ENCODE measurements at places on chromosomes 1 and 21.

- DNase-seq: no peak
Observed at GRCh38 chr1:212188599-212189351, 96.4 kb upstream of the PPP2R5A start.

DNA sequence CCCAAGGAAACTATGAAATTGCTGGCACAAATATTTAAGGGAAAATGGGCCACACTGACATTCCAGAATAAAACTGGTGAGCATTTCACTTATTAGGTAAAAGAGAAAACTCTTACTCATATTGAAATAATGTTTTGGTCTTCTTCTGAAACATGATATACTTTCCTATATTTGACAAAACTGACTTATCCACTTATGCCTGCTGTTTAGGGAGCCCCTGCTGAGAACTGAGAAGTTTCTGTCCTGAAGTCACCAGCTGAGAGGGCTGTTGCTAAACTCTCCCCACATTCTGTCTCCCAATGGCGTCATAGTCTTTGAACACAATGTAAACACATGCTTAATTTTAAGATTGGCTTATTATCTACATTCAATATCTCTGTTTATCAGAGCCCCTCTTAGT, 46.8 kb upstream of the ZC3H11B start:
- DNase-seq: no peak

GRCh38 chr1:46131093-46131492, 1.3 kb downstream of the PIK3R3 start:
- no peak for DNase-seq

DNA sequence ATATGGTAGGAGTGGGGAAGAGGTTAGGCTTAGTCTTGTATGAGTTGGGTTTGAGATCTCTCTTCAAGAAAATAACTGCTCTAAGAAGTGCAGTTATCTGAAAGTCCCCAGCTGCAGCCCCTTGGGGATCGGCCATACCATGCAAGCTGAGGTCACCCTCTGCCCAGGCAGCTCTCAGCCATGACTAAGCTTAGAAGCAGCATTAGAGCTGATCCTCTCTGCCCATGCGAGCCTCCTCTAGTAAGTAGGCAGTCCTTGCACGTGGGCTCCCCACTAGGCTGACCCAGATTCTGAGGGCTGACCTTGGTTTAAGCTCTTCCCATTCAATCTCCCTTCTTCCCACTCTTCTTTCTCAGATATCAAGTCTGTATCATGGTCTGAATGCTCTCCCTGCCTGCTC, 121.0 kb upstream of the UBE2U start:
- no peak for DNase-seq

GRCh38 chr1:225526878-225527277, 99.0 kb upstream of the LBR start:
- no peak for DNase-seq

DNA sequence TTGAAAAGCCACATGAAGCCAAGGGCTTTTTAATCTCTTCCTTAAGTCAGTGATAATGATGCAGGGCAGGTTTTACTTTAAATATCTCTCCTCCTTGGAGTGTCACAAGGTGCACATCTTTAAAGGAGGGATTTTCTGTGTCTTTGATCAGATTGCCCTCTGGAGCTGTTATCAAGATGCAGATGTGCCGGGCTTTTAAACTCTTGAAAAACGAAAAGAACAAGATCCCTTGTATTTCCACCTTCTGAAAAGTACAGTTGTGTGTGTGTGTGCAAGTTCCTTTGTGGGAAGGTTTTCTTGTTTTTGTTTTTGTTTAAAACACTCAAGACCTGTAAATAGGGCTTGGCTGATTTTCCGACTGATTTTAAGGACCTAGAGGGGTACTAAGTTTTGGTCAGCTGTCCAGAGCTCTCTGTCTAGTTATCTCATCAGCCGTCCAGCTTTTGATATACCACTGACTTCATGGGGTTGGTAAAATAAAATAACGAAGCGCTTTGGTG, 1.6 kb downstream of the MARK1 start:
- DNase-seq: no peak

DNA sequence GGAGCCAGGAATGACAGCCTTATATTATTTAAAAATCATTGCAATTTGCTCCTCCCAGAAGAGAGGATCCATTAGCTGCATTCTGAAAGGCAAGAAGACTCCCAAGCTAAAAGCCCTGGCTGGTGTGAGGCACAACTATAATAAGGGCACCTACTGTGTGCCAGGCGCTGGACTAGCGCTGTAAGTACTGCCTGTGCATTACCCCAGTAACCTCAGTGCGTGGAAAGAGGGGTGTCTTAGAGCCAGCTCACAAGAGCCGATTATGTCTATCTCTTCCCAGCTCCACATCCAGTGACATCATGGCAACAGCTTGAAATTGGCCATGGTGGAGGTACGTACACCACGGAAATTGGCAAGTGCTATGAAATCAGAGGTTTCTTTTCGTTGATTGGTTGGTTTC, 141.7 kb upstream of the IRF2BP2 start:
- DNase-seq: no peak

DNA sequence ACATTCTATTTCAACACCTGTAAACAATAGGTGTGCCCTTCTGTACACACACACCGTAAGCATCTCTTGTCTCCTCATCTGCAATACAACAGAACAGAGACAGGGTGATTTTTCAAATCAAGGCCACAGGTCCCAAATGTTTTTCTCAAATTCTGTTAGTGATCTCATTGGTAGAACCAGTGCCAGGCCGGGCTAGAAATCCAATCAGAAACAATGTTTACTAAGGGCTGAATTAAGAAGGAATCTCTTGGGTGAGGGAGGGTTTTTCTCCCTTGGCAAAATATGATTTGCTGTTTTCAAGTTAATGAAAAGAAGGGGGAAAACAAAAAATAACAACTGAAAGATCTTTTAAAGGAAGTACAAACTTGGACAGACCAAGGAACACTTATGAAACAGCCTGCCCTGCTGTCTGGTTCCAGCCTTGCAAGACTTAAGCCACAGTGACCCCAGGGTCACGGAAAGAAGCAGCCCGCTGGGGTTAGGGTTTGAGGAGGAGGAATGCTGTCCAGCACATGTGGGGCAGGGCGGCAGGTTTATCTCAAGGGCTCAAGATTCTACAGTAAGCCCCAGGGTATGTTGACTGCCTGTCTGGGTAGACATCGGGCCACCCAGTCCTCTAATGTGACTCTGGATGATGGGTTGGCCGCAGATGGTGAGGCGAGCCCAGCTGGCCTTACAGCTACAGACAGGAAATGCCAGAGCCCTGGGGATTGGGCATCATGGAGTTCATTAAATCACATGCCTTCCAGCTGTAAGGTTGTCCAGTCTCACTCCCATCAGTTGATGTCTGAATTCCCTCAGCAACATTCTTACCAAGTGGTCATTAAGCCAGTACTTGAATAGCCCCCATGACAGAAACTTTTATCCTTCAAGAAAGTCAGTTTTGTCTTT, 73.3 kb upstream of the SLC44A3 start:
- DNase-seq: no peak

DNA sequence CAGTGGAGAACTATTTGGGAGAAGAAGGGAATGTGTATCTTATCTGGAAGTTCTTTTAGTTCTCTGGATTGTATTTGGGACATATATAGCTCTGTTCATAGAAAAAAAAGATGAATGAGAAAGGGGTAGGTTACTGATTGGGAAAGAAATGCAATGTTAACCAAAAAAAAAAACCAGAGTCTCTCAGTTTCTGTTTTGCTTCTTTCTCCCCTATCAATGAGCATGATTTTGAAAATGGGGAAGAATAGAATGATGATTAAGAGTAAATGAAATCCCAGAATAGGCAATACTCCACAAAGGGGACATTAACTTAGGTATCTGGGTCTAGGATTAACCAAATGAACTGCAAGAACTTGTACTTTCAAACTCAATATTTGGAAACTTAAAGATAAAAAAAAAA, 92.9 kb downstream of the RHOU start:
- no peak for DNase-seq

- no peak for DNase-seq
Observed at GRCh38 chr1:118143831-118144230, 41.2 kb downstream of the SPAG17 start.

DNA sequence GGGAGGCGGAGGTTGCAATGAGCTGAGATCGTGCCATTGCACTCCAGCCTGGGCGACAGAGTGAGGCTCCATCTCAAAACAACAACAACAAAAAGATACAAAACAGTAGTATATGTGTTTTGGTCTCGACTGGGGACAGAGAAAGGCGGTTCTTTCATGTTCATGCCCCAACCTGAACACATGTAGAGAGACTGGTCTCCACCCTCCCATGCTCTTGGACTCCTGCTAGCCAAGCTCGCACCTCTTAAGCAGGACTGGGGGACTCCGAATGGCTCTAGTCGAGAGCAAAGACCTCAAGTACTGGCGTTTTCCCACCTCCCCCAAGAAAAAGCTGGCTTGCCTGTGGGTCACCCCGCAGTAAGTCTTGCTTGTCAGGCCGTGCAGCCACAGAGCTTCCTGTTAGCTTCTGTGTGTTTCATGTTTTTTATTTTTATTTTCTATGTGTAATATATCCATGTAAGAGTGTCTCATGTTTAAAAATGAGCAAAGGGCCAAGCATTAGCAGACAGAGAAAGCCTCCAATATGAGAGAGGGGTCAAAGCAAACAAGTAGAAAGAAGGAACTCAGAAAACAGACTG, 91.6 kb downstream of the SCCPDH start:
- no peak for DNase-seq

GRCh38 chr1:105700723-105701122, 1355.8 kb upstream of the PRMT6 start:
- no peak for DNase-seq

- DNase-seq: no peak
Observed at GRCh38 chr1:67359592-67359991, 51.9 kb downstream of the IL12RB2 start.

DNA sequence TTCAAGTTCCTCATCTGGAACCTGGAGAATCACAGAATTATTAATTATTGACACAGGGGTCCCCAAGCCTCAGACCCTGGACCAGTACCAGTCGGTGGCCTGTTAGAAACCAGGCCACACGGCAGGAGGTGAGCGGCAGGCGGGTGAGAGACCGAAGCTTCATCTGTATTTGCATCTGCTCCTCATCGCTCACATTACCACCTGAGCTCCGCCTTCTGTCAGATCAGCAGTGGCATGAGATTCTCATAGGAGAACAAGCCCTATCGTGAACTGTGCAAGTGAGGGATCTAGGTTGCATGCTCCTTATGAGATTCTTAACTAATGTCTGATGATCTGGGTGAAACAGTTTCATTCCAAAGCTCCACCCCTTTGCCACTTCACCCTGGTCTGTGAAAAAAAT, 125.9 kb downstream of the C1orf21 start:
- no peak for DNase-seq

DNA sequence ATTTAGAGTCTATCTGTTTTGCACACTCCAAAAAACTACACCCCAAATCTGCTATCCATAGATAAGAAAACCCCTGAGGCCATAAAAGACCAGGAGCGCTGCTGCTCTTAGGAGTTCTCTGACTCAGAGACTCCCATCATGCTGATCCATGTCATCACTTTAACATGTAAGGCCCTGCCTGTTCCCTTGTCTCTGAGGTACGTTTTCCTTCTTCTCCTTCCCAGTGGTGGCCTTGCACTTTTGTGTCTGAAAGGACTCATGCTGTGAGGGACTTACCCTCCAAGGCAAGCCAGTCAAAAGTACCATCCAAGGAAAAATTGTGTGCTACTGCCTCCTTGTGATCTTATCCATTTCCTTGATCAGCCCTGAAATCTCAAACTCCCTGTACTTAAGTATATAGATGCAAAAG, 427.4 kb upstream of the NCAM2 start:
- no peak for DNase-seq

DNA sequence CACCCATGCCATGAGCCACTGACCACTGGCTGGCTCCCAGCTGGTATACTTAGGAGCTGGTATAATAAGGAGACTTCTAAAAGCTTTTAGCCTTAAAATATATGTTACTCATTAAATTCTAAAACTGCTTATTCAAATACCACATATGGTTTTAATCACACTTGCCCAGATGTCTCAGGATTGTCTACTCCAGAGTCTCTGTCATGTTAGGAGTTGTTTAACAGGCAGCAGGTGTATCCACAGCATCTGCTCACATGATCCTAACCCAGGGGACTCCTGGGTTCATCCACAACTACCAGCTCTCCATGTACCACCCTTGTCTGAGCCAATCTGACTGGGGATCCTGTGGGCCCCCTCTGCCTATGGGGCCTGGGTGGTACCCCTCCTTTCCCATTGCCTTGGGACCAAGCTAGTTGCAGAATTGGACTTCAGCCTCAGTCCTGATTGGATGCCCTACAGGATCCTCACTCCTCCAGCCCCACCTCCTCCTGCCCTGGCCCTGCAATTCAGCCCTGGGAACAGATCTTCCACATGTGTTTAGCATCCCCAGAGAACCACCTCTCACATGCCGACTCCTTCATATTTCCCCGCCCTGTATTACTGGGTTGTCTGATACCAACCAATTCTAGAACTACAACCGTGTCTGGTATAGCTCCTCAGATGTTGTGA, 61.3 kb downstream of the BCAR3 start:
- DNase-seq: no peak

GRCh38 chr1:177077006-177077405, 87.5 kb downstream of the ASTN1 start:
- DNase-seq: no peak

GRCh38 chr1:12415038-12415466, 185.2 kb downstream of the VPS13D start:
- DNase-seq: no peak

GRCh38 chr1:115632251-115633026, 9.3 kb upstream of the VANGL1 start:
- DNase-seq: no peak

- DNase-seq: no peak
Observed at GRCh38 chr1:221701570-221702186, 40.2 kb downstream of the DUSP10 start.

DNA sequence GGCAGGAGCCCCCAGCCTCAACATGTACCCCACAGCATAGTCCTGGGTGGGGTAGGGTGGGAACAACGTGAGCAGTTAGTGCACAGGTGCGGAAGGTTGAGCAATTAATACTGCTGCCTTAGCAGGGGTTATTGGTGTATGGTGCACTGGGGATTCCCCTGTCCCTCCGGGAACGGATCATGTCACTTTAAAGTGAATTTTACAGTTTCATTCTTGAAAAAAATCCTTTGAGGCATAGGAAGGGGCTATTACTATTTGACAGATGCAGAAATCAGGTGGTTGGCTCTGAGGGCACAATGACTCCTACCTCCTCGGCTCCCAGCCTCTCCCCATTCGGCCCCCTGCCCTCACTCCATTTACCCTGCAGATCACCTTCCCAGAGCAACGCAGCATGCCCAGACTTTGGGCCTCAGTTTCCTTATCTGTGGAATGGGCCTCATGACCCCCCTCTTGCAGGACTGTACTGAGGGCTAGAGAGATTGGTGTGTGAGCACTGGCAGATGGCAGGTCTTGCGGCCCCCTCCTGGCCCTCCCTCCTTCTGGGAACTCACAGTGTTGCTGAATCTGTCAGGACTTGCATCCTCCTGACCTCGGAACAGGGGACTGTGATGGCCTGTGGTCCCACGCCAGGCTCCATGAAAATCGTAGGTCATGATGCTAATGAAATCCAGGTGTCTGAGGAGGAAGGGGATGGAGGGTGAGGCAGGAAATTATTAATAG, 5.1 kb upstream of the MYBPH start:
- DNase-seq: no peak

DNA sequence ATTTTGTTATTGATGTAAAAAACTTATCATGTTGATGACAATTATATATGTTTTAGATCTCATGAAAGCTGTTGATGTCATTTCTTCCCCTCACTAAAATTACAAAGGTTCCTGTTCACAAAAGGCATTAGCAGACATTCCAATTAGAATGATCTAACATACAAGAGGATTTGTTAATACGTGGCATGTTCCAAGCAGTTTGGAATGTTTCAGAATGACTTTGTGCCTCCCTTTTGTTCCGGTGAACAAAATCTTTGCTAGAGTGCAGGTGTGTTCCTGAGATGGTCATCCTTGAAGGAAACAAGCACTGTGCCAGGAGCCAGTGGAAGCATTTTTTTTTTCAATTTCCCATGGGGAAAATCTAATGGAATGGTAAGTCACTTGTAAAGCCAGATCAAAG, 108.0 kb upstream of the KCTD3 start:
- no peak for DNase-seq

Data from AG09309 (cell line).